Stimulated activated naive CD4-positive, alpha-beta T cell (primary cell): ENCODE measurements at places on chromosomes 6 and 20.

DNA sequence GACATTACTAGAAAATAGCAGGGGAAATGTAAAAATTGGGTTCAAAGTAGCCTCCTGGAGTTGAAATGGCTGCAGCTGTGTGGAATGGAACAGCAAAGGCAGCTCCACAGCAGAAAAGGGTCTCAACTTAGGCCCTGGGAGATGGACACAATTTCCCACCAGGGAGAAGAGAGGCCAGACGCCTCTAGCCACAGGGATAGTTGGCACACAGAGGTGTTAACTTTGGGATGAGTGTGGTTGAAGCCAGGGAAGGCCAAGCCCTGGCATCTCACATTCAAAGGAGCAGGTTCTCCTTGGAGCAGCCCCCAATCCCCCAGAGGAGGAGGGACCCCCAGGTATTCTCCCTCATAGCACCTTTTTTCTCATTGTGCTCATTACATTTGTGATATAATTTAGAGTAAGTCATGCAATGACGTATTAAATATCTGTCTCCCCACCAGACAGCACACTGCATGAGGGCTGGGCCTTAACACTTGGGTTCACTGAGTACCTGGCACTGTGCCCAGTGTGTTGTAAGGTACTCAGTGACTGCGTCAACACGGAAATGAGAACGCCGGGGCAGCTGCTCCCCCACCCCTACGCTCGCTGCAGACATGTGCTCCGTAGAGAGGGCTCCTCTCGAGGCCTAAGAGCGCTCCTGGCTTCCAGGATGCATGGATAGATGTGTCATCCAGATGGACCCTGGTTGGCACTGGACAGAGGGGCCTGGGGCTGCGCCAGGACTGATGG lies 76.0 kb upstream of the CD93 start:
- no peak for DNase-seq

DNA sequence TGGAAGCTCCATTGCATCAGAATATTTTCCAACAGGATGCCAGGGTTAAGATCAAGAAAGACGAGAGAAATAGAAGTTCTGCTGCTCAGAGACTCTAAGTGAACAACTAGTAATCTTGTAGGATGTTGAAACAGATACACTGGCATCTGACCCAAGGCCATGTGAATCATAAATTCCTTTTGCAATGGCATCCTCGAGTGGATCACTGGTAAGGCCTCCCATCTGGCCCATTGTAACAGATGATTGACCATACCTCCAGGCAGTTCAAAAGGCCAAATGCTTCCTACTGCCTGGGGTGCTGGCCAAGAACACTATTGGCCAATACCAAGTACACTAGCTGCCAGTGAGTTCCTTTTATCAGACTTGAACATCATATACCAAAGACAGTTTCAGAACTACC lies 9.9 kb upstream of the SLC17A3 start:
- DNase-seq = no peak

DNA sequence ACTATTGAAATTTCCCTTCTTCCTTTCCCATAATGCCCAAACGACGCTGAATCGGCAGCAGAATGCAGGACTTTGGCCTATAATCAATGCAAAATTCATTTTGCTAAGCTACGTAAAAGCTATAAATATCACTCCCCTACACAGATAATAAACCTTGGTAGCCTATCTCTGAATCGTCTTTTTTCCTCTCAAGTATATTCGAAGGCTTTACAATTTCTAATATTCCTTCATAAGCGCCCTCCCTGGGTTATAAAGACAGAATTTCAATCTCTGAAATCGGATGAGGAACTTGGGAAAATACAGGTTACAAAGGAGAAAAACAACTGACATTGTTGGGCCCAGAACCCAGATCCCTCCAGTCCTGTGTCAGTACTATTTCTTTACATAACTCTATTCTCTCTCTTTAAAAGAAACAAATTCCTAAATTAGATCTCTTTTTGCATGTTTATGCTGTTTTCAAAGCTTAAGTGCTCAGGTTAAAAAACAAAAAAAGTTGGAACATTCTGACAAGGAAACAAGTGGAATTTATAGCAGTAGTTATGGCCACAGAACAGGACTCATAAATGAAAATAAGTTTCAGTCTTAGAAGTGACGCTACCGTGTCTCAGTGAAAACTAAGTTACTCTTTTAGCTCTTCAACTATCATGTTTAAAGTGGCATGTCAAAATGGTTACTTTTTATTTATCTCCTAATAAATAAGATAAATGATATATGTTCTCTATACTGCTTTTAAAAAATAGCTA lies 84.5 kb downstream of the SESN1 start:
- no peak for DNase-seq

DNA sequence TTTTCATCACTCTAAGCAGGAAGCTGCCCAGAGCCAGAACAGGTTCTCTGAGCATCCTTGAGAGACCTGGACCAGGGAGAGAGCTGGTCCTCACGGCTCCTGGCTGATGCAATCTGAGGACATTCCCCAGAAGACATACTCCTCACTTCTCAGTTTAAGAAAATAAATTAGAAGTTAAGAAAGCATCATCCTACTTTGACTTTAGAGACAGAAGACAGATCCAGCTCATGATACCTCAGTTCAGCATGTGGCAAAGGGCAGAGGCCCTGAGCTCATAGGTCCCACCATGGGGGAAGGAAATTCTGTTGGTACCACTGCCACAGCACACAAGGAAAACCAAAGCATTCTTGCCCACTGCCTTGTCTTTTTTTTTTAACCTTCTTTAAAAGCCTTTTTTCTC lies 378.1 kb upstream of the JARID2 start:
- no peak for DNase-seq

- DNase-seq = no peak
Measured at GRCh38 chr20:48171626-48172356, 386.5 kb upstream of the SULF2 start.

- no peak for DNase-seq
Measured at GRCh38 chr6:81743649-81744048, 8.8 kb downstream of the TENT5A start.

GRCh38 chr20:10611357-10611756 lies 62.4 kb downstream of the JAG1 start:
- DNase-seq = no peak

GRCh38 chr6:7173843-7174503 lies 66.2 kb downstream of the RREB1 start:
- no peak for DNase-seq
